ENCODE measurements at places on chromosomes 7 and 10.

GRCh38 chr10:100184840-100185239 lies 989 bp downstream of the ERLIN1 start:
- DNase-seq, result no peak
- H3K4me1 ChIP-seq, result peaks cover 2% of the 10 kb centered on the region
- H3K4me3 ChIP-seq, result peak overlapping the region; percentile 90
- no peaks in the 10 kb centered on the region for H3K27me3 ChIP-seq
- no peak overlapping the region for H3K27ac ChIP-seq
- peaks cover 2% of the 10 kb centered on the region for H3K36me3 ChIP-seq

- DNase-seq, result no peak
- no peaks in the 10 kb centered on the region for H3K27me3 ChIP-seq
- no peak overlapping the region for H3K27ac ChIP-seq
- H3K36me3 ChIP-seq, result no peaks in the 10 kb centered on the region
These were observed 165.2 kb upstream of the TMEM72 start for GRCh38 chr10:44745920-44746319.

DNA sequence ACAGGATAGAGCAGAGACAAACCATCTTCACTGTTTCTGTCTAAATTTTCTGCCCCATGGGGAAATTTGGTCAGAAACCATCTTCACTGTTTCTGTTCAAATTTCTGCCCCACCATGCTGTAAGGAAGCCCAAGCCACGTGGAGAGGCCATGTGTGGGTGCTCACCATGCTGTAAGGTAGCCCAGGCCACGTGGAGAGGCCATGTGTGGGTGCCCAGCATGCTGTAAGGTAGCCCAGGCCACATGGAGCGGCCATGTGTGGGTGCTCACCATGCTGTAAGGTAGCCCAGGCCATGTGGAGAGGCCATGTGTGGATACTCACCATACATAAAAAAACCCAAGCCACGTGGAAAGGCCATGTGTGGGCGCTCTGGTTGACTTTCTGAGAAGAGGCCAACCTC lies 1088.7 kb upstream of the AUTS2 start:
- no peaks in the 10 kb centered on the region for H3K27me3 ChIP-seq
- no peak for DNase-seq
- no peaks in the 10 kb centered on the region for H3K36me3 ChIP-seq
- H3K27ac ChIP-seq, result no peak overlapping the region

DNA sequence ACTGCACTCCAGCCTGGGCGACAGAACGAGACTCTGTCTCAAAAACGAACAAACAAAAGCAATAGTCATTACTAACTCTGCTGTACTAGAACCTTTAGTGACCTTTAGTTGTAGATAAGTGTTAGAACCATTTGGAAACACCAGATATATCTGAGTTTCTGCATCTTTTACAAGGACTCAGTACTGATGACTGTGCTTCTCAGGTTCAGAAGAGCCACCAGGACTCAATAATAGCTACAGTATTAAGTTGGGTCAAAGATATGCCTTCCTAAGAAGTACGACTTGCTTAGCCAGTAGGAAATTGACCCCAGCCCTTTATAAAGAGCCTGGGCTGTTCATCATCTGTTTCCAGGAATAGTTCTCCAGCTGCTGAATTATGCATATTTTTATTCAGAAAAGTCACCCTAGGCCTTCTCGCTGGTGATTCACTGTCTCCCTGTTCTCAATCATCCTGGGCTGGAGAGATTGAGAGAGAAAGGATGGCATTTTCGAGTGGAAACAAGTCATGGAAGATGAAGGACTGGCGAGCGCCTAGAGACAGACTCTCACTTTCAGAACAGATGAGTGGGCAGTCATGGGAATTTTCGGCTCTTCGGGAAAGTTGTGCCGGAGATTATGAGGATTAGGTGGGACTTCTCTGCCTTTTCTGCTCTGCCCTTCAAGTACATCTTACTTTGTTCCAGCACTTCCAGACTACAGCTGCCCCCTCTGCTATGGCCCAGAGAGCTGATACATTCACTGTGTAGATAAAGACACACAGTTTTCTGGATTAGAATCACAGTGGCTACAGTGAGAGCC lies 316.1 kb downstream of the CCDC3 start:
- no peak overlapping the region for H3K4me3 ChIP-seq
- no peaks in the 10 kb centered on the region for H3K27me3 ChIP-seq
- DNase-seq, result no peak
- H3K27ac ChIP-seq, result no peak overlapping the region

DNA sequence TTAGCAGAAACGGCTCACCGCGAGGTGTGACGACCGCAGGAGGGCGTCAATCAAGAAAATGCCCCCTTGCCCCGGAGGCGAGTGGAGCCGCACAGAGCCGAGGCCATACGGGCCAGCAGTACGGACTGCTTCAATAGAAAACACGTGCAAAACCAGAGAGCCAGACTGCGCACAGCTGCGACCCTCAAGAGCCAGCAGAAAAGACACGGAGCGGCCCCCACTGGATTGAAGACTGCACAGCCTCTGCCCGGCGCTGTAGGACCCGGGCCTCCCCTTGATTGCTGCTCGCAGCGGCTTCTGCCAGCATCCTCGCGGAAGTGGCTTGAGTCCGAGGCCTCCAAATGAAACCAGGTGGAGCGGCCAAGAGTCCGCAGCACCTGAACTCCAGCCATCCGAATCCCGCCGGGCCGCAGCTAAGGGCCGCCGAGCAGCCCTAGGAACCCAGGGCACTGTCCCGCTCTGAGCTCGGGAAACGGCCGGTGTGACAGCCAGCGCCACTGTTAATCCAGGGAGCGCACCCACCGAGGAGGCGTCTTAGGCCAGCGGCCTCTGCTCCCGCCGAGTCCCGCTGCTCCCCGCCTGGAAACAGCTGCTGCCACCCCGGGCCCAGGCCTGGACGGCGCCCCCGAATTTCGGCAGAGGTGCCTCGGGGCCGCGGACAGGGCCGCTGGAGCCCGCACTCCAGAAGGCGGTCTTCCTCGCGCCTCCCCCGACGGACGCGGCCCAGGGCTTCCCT lies 660 bp upstream of the HHEX start:
- no peaks in the 10 kb centered on the region for H3K36me3 ChIP-seq
- H3K27ac ChIP-seq, result no peak overlapping the region
- H3K4me1 ChIP-seq, result peaks cover 2% of the 10 kb centered on the region
- peak overlapping the region; percentile 73 for H3K4me3 ChIP-seq

DNA sequence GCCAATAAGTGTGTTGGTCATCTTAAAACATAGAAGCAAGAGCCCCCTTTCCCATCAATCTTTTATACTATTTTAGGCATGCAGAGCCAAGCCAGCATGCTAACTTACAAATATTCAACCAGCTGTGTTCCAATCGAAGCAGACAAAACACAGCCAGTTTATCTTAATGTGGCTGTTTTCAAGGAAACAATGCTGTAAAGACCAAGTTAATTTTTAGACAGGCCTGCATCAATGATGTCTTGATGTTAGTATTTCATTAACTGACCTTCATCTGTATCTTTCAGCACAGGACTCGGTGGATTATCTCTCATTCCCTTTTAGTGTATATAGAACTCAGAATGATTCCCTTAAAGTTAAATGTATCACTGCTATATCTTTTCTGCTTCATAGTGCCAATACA lies 262.0 kb upstream of the ZWINT start:
- H3K4me3 ChIP-seq, result no peak overlapping the region
- H3K4me1 ChIP-seq, result no peaks in the 10 kb centered on the region
- no peak for DNase-seq
- H3K27me3 ChIP-seq, result no peaks in the 10 kb centered on the region
- no peak overlapping the region for H3K27ac ChIP-seq
- H3K36me3 ChIP-seq, result no peaks in the 10 kb centered on the region

DNA sequence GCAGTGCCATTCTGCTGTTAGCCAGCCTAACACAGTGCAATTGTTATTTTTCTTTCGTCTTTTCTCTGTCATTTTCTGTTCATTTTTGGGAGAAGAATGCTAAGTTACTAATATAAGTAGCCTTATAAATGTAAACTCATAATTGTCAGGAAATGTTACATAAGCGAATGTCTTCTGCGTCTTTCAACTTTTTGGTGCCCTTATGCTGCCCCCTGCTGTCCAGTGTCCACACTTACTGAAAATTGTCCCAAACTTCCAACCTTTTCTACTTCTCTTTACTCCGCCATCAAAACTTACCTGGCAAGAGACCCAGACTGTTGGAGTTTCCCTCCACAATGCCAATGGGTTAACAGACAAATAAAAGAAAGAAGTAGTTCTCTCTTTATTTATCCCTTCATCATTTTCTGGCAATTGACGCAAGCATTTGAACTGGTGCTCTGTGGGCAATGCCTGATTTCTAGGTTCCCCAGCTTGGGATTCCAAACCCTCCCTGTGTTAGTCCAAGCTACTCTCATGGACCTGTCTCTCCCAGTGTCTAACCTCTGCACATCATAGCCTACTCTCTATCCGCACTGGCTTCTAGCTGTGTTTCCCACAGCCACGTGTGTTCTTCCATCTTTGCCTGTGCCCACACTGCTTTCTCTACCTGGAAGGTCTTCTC lies 21.0 kb upstream of the EPC1 start:
- no peaks in the 10 kb centered on the region for H3K27me3 ChIP-seq
- H3K36me3 ChIP-seq, result no peaks in the 10 kb centered on the region
- H3K27ac ChIP-seq, result no peak overlapping the region
- H3K4me1 ChIP-seq, result no peaks in the 10 kb centered on the region
- no peak for DNase-seq

DNA sequence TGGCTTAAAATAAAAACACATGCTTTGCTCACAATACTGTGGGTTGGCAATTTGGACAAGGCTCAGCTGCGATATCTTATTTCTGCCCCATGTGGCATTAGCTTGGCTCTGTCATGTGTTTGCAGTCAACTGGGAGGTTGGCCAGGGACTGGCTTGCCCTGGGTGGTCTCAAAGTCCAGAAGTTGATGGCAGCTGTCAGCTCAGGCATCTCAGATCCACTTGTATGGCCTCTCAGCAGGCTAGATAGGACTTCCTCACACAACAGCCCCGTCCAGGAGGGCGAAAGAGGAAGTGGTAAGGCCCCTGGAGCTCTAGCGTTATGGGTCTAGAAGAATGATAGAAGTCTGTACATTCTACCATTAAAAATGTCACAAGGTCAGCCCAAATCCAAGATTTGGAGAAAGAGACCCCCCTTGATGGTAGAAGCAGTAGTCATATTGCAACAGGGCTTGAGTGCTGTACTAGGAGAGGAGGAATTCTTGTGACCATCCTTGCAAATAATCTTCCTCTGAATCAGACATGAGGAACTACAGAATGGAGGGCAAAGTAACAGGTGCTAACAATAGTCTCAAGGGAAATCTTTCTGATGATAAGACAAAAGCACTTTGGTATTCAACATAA lies 166.2 kb downstream of the FAM107B start:
- H3K27ac ChIP-seq, result no peak overlapping the region
- H3K27me3 ChIP-seq, result peaks cover 41% of the 10 kb centered on the region
- DNase-seq, result no peak
- no peaks in the 10 kb centered on the region for H3K4me1 ChIP-seq
- no peaks in the 10 kb centered on the region for H3K36me3 ChIP-seq

GRCh38 chr7:86282014-86282682 lies 361.6 kb upstream of the GRM3 start:
- no peaks in the 10 kb centered on the region for H3K27me3 ChIP-seq
- H3K4me3 ChIP-seq, result no peak overlapping the region
- no peaks in the 10 kb centered on the region for H3K36me3 ChIP-seq
- no peaks in the 10 kb centered on the region for H3K4me1 ChIP-seq

DNA sequence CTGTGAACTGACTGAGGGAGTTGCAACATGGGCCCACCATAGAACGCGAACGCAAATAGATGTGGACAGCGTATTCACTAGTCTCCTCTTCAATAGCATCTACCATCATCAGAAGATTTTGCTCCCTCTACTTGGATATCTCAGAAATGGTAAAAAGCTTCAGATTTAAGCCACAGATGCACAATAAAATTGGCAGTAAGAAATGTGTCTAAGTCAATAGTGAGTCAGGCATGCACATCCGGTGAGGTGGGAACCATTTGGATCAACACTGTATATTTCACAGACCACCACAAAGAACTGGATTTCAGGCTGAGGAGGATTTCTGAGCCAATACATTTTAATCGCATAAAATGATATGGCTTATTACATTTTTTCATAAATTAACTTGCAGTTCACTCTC lies 111.5 kb upstream of the ADAM12 start:
- no peaks in the 10 kb centered on the region for H3K36me3 ChIP-seq
- DNase-seq, result no peak
- no peaks in the 10 kb centered on the region for H3K4me1 ChIP-seq
- H3K27ac ChIP-seq, result no peak overlapping the region
- H3K27me3 ChIP-seq, result no peaks in the 10 kb centered on the region

DNA sequence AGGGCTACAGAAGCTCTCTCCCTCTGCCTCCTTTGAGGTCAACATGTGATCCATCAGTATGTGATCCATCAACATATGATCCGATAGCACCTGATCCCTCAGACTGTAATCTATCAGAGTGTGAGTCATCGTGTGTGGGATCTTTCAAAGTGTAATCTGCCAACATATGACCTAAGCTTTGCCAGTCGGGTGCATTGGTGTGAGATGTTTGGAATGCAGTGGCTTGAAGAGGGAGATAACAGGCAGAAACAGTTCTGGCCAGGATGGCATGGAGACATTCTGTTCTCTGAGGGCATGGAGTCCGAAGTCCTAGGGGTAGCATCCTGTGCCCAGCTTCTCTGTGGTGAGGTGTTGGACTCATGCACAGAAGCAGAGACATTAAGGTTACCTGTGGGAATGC lies 217.7 kb upstream of the ETV1 start:
- no peaks in the 10 kb centered on the region for H3K36me3 ChIP-seq
- no peaks in the 10 kb centered on the region for H3K27me3 ChIP-seq
- H3K27ac ChIP-seq, result no peak overlapping the region
- no peaks in the 10 kb centered on the region for H3K4me1 ChIP-seq
- H3K4me3 ChIP-seq, result no peak overlapping the region

- no peaks in the 10 kb centered on the region for H3K36me3 ChIP-seq
- H3K27me3 ChIP-seq, result no peaks in the 10 kb centered on the region
- H3K4me3 ChIP-seq, result no peak overlapping the region
- H3K27ac ChIP-seq, result no peak overlapping the region
These were observed 148.5 kb downstream of the POLR1F start for GRCh38 chr7:19560111-19560883.

DNA sequence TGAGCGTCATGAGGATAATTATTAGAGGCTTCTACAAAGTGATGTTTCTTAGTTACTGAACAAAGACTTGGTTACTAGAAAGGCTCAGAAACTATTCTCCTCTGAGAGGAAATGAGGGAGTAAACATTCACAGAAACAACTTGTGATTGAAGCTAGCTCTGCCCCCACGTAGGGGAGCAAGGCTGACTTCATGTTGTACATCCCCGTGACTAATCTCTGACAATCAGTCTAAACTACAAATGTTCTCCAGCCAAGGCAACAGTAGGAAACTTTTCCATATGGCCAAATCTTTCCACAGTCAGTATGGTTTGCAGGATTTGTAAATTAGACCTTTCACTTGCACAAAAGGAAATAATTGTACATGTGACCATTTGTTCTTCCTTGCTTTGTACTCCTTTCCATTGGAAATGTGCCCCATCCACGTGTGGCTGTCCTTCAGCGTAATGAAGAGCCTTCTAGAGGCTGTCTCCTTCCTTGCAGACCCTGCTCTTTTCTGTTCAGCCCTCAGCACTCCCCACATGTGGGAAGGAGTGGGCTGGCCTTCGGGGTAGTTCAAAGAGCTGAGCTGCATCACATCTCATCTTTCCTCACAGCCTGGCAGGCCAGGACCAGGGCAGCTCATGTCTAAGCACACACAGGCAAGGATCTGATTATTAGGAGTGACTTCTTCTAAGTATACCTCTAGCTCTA lies 93.5 kb downstream of the PCGF5 start:
- DNase-seq, result no peak
- no peak overlapping the region for H3K4me3 ChIP-seq
- no peaks in the 10 kb centered on the region for H3K36me3 ChIP-seq
- no peak overlapping the region for H3K27ac ChIP-seq
- H3K4me1 ChIP-seq, result peaks cover 3% of the 10 kb centered on the region
